ENCODE measurements at places on chromosomes 16 and 17.

DNA sequence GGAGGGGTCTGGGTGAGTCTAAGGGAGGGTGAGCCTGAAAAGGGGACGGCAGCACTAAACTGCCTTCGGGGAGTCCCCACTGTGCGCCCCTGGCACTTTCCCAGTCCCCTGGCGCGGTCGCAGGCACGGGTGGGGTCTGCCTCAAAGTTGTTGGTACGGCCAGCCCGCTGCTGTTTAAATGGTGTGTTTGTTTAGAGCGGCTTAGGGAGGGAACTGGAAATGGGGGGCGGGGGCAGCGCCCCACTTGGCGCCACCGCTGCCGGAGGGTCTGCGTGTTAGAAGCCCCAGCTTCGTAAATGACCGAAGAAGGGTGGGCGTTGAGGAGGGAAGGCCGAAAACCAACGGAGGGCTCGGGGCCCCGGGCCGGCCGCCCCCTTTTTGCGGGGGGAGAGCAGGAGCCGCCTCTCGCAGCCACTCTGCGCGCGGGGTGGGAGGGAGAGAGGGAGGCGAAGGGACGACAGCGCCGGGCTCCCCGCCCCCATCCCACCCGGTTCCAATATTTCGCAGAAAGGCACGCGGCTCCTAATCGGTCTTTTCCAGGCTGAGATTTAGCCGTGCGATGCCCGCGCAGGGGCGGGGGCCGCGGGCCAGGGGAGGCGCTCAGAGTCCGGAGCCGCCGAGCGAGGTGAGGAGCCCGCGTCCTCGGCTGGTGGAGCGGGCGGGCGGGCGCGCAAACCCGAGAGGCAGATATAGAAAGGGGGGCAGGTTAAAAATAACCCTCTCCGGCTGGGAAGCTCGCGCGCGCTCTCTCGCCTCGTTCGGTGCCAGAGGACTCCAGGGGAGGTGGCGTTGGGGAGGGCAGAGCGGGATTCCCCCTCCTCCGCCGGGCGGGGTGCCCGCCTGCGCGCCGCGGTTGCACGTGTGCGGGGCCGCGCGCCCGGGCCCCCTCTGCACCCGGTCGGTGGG is 54.9 kb downstream of the SREBF1 start:
- peak; percentile 29 for DNase-seq

GRCh38 chr17:6700948-6701307 is 12.2 kb downstream of the SLC13A5 start:
- DNase-seq = no peak

GRCh38 chr16:88673716-88674379 is 11.0 kb upstream of the MVD start:
- no peak for DNase-seq

DNA sequence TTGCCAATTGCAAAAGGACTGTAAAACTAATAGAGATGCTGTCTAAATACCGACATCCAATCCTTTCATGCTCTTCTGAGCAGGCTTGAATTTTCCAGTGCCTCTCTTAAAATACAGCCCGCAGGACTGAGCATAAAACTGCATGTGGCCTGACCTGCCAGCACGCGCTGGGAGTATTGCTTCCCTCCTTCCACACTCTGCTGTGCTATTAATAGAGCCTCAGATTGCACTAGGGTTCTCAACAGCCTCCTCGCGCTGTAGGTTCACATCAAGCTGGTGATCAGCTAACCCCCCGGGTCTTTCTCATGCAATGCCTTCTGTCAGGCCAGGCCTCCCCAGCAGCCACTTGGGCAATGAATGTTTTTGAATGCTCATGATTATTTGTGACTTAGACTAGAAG is 14.2 kb upstream of the MSI2 start:
- no peak for DNase-seq

GRCh38 chr17:45347444-45347843 is 30.6 kb upstream of the MAP3K14 start:
- no peak for DNase-seq

DNA sequence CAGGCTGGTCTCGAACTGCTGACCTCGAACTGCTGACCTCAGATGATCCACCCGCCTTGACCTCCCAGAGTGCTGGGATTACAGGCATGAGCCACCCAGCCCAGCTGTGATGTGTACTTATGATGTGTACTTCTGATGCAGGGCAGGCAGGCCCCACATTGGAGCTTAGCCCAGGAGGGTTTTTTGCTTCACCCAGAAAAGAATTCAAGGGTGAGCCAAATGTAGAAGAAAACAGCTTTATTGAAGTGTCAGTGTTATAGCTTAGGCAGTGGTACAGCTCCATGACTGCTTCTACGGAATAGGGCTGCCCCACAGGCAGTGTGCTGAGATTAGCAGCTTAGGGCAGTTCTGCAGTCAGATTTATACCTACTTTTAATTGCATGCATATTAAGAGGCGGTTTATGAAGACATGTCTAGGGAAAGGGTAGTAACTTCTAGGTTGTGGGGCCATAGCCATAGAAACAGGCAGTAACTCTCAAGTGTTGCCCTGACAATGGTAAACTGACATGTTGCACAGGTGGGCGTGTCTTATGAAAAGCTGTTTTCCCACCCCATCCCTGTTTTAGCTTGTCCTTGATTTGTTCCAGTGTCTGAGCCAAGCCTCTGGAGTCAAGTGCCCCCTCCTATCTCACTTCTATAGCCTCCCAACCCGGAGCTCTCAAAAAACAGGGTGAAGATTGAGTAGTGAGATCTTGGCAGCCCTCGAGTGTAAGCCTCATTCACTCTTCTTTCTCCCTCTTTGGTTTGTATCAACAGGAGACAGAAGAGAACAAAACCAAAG is 24.1 kb upstream of the POLR3E start:
- DNase-seq = no peak
